Pulmonary artery endothelial cell (primary cell): ENCODE measurements at places on chromosomes 7 and 10. TPM values are rescaled to one million over a fixed set of nuclear protein-coding genes. Genes with fewer than 3 reads are reported as not detected.

Gene OR9A2
- total RNA-seq: not detected in 2 replicates

Gene AKR1C3
- 91.7 and 145 TPM in 2 replicates for total RNA-seq

Gene RAPGEF5
- 72.7 and 106 TPM in 2 replicates for total RNA-seq

Gene FRMPD2
- not detected in 2 replicates for total RNA-seq

Gene FAM107B
- 117 and 174 TPM in 2 replicates for total RNA-seq

Gene CRPPA
- total RNA-seq: 0.86 and 1.2 TPM in 2 replicates

Gene PRRT4
- not detected in 2 replicates for total RNA-seq

Gene PRSS37
- not detected in 2 replicates for total RNA-seq

Gene EIF3A
- 121 and 169 TPM in 2 replicates for total RNA-seq

Gene EPO
- not detected in 2 replicates for total RNA-seq

Gene FOXP2
- total RNA-seq: 0.11 TPM in 1 of 2 replicates, not detected in the other

Gene TMEM273
- total RNA-seq: 0.78 and 1.3 TPM in 2 replicates
